Stimulated activated memory B cell treated with anti-CD40 and anti-IgM and Interleukin-4, amounts not matched to agents 10 μg/mL and 1 μg/mL and 100 μg/mL, for 72 hours (primary cell): ENCODE measurements at places on chromosomes 13 and 19.
A peak's percentile ranks its signal among the peaks of the same experiment; 100 is the strongest.

DNA sequence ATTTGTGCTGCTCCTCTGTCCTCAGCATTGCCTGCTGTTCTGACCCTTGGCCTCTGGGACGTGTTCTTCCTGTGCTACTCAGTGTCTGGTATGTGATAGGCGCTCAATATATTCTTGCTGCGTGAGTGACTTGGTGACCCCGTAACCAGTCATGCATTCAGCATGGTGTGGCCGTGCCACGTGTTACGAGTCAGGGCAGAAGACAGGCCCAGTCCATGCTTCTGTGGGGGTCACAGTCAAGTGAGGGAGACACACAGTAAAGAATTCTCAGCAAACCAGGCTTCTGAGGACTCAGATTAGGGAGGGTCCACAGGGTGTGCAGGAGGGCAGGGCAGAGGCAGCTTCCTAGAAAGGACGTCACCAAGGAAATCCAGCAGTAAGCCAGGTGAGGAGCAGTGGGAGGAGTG lies 7.9 kb downstream of the PPP1R37 start:
- no peak for ATAC-seq

DNA sequence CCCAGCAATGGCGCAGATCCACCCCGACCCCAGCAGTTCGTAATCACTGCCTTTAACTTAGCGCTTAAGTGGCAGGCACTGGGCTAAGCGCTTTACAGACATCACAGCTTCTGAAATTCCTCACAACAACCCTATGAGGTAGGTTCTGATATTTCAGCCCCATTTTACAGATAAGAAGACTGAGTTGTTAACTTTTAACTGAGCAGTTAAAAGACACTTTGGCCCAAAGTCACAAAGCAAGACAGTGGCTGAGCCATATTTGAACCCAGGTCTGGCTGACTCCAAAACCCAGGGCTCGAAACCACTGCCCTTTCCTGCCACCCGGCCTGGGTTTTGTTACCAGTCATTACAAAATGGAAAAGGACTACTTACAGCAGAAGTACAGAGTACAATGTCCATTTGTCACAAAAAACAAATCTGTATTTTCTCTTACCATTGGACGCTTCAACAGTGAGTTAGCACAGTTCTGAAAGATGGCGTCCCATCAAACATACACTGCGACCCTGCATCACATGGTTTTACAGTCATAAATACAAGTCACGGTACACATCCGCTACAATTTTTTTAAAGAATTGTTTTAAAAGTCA lies 8.5 kb downstream of the HNRNPL start:
- ATAC-seq, result no peak

GRCh38 chr13:73722120-73722519 lies 412.1 kb downstream of the KLF12 start:
- ATAC-seq, result no peak

GRCh38 chr19:13007292-13008045 lies 12.2 kb downstream of the NFIX start:
- no peak for ATAC-seq

- no peak for ATAC-seq
Observed at GRCh38 chr13:38223089-38223488, 126.6 kb upstream of the UFM1 start.

DNA sequence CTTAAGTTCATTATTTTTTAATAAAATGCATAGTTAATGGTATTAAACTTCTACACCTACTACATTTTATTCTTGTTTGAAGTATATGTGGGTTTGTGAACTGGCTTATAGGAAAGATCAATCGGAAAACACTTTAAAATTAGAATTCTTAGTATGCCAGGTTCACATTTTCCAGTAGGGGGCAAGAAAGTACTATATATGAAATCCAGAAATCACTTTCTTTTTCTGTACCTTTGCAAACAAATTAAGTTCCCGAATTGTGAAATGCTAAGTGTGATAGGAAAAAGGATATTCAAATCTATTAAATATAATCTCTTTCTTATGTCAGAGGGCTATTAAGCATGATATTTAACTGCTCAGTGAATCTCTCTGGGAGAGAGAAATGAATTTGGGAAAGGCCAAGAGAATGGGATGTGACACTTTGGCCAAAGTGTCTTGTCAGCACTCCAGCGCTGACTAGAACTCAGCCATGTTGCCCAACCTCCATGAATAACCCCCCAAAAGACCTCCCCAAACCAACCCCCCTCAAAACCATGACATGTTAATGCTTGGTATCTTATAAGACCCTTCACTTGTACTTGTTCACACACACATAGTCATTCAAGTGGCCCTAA lies 122.6 kb upstream of the SLC10A2 start:
- ATAC-seq, result no peak

- no peak for ATAC-seq
Observed at GRCh38 chr13:33367171-33367895, 81.8 kb upstream of the STARD13 start.

- ATAC-seq, result no peak
Observed at GRCh38 chr13:56378566-56378965, 762.2 kb upstream of the PRR20A start.

DNA sequence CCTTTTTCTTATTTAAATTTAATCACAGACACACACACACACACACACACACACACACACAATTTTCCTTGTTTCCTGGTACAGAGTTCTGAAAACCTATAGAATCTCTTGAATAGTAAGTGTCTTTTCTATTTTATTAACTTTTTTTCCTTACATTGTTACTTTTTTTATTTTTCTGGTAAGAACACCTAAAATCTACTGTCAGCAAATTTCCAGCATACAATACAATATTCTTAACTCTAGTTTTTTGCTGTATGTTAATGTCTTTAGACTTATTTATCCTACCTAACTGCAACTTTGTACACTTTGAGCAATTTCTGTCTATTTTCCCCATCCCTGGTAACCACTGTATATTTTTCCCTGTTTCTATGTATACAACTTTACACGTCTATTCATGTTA lies 1179.8 kb downstream of the SLITRK1 start:
- no peak for ATAC-seq

DNA sequence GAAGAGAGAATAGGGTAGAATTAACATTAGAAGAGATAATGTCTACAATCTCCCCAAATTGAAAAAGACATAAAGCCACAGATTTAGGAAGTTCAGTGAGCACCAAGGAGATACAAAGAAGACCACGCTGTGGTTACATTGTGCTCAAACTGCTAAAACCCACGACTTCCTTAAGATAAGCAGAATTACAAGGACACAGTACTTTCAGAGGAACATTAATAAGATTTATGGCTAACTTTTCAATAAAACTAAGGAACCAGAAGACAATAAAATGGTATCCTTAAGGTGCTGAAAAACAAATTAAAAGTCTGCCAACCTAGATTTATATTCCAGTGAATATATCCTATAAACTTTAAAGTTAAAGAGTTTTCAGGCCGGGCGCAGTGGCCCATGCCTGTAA lies 7.4 kb upstream of the IL17D start:
- no peak for ATAC-seq

DNA sequence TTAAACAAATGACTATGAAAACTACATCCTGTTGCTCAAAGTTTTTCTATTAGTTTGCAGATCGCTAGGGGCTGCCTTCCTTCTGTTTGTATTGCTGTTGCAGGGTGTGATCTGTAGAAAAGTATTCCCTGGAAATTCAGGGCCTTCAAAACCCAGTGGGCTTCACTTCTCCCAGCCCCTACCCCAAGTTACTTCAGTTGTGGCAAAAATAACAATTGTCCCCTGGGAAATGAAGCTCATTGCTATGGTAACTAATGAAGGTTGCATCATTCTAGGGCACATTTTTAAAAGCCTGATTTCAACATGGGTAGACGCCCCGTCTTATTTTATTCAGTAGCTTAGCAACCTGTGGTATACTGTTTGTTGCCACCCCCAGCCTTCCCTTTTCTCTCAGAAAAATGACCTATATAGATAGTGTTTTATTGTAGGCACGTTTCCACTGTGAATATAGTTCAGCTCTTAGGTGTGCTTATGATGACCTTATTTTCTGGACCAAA lies 60.9 kb downstream of the WDFY2 start:
- ATAC-seq, result peak; percentile 72

GRCh38 chr13:92994056-92994455 lies 232.6 kb upstream of the GPC6 start:
- ATAC-seq, result no peak

DNA sequence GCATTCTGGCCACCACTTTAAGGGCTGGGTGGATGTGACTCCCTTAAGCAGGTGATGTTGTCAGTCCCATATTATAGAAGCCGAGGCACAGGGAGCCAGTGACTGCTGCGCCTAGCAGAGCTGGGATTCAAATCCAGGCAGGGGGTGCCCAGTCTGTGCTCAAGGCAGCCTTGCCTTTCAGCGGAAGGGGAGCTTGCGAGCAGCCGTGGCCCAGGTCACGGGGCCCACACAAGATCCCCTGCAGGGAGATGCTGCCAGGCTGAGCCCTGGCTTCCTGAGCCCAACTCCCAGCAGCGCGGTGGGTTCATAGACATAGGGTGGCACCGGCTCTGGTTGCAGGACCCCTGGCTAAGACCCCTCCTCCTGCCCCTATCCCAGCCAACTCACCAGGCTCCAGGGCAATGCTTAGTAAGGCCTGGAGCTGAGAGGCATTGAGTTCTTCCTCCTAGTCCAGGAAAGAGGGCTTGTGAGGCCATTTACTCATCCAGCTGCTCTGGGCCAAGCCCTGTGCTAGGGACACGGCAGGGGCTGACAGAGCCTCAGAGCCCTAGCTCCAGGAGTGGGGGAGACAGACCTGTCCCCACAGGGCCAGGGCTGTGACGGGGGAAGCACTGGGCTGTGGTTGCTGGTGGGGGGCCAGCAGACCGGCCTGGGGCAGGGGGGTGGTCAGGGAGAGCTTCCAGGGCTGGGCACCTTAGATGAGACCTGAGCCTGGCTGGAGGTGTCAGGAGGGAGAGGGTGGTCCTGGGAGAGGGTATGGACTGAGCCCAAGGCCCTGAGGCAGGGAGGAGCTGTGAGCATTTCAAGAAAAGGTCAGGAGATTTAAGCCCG lies 9.6 kb downstream of the CAPN12 start:
- ATAC-seq, result peak; percentile 35

- peak; percentile 66 for ATAC-seq
Observed at GRCh38 chr13:30593001-30593400, 24.7 kb upstream of the USPL1 start.

GRCh38 chr13:90401150-90401549 lies 946.3 kb upstream of the MIR17HG start:
- no peak for ATAC-seq

- no peak for ATAC-seq
Observed at GRCh38 chr13:26390203-26390602, 136.3 kb downstream of the CDK8 start.

- no peak for ATAC-seq
Observed at GRCh38 chr13:83215627-83216026, 666.6 kb downstream of the SLITRK1 start.

DNA sequence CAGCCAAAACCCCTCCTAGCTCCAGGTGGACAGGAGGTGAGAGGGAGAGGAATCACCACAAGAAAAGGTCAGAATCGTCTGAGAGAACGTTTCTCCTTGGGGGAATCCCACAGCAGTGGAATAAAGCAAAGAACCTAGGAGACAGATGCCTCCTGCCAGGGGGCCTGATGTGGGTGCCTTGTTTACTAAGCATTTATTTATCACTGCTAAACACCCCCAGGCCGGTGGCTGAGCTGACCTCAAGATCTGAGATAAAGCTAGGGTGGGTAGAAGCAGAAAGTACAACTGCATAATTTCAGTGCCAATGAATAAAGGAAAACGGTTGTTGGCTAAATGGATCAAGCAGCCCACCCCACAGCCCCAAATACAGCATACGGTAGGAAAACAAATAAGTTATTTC lies 33.9 kb upstream of the ATP11A start:
- no peak for ATAC-seq

DNA sequence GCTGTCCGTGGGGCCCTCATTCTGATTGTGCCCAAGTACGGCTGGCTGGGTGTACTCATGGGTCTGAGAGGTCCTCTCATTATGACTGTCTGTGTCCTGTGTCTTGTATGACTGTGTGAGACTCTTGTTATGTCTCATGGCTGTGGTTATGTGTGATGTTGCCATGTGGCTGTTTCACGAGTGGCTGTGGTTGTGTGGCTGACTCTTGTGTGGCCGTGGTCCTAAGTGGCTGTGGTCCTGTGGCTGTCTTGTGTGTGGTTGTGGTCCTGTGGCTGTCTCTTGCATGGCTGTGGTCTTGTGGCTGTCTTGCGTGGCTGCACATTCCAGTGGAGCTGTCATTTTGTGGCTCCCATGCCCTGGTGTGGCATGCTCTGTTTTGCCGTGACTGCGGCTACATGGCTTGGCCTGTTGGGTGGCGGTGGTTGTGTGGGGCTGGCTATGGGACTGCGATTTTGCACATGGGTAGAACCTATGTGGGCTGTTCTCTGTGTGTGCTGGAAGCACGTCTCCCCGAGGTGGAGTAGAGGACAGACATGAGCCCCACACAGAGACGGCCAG lies 2.5 kb downstream of the LYL1 start:
- ATAC-seq, result no peak

GRCh38 chr19:18856385-18857126 lies 24.8 kb downstream of the UPF1 start:
- no peak for ATAC-seq

- no peak for ATAC-seq
Observed at GRCh38 chr13:43916828-43917227, 37.1 kb downstream of the LACC1 start.

- peak; percentile 93 for ATAC-seq
Observed at GRCh38 chr13:40613192-40613818, 53.1 kb downstream of the FOXO1 start.

GRCh38 chr13:91278888-91279287 lies 68.6 kb upstream of the MIR17HG start:
- ATAC-seq, result peak; percentile 90

DNA sequence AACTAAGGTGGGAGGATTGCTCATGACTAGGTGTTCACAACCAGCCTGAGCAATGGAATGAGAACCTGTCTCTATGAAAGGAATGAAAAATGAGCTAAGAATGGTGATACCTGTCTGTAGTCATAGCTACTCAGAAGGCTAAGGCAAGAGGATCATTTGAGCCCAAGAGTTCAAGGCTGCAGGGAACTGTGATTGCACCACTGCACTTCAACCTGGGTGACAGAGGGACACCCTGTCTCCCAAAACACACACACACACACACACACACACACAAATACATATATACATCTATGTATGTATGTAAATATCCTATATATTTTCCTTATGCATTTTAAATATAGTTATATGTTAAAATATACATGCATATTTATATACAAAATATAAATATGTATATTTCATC lies 7.4 kb upstream of the ZNF433 start:
- no peak for ATAC-seq

DNA sequence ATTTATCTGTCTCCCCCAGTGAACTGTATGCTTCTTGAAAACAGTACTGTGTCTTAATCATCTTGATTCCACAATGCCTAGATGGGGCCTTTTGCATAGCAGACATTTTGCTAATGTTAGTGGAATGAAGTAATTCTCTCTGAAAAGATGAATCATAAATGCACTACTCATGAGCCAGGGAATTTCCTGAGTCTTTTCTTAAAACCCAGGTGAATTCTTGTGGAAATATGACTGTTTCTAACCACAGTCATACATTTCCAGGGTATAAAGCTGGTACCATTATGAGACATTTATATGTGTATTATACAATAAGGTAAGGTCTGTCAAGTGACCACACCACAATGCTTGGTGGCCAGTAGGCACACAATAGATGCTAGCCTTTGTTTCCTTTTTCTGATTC lies 5.5 kb upstream of the KCTD4 start:
- peak; percentile 73 for ATAC-seq
